ENCODE measurements at places on chromosomes 16 and 17. TPM values are rescaled to one million over a fixed set of nuclear protein-coding genes. Genes with fewer than 3 reads are reported as not detected.

TMEM92 gene
- 0.58 TPM for total RNA-seq

GAS2L2 gene
- total RNA-seq: 0.06 TPM

ZPBP2 gene
- total RNA-seq: not detected

LLGL1 gene
- 41.2 TPM for total RNA-seq

CCL8 gene
- 0.64 TPM for total RNA-seq

ICAM2 gene
- 49.9 TPM for total RNA-seq

TMC8 gene
- total RNA-seq: 8.7 TPM

ABCC12 gene
- total RNA-seq: not detected

TEDC2 gene
- 10.8 TPM for total RNA-seq

ASGR1 gene
- total RNA-seq: 5.5 TPM

SCRN2 gene
- 48.4 TPM for total RNA-seq

SPATA22 gene
- 0.35 TPM for total RNA-seq

CCL3 gene
- total RNA-seq: 5.2 TPM

BCKDK gene
- 32.8 TPM for total RNA-seq

HAS3 gene
- 4.3 TPM for total RNA-seq

OR1A1 gene
- not detected for total RNA-seq

CSH1 gene
- total RNA-seq: not detected

RNF222 gene
- total RNA-seq: not detected

SULT1A4 gene
- total RNA-seq: 0.88 TPM

LITAFD gene
- not detected for total RNA-seq

SPEM3 gene
- total RNA-seq: not detected

TRAPPC1 gene
- 30.5 TPM for total RNA-seq

ZSCAN10 gene
- 0.12 TPM for total RNA-seq

USP10 gene
- 84.0 TPM for total RNA-seq

PLCG2 gene
- total RNA-seq: 47.6 TPM

HSD11B2 gene
- 198 TPM for total RNA-seq

AKTIP gene
- total RNA-seq: 54.3 TPM

CARD14 gene
- 0.82 TPM for total RNA-seq

GOSR1 gene
- total RNA-seq: 34.5 TPM

GPR179 gene
- 0.06 TPM for total RNA-seq

TBC1D3I gene
- total RNA-seq: 1.5 TPM

CCL16 gene
- not detected for total RNA-seq

SLC38A10 gene
- 63.1 TPM for total RNA-seq

HSPB9 gene
- 0.23 TPM for total RNA-seq
